Upper lobe of left lung (tissue), 6 donors: ENCODE measurements at places on chromosomes 1 and 21. TPM values are rescaled to one million over a fixed set of nuclear protein-coding genes. Genes with fewer than 3 reads are reported as not detected.

DNA sequence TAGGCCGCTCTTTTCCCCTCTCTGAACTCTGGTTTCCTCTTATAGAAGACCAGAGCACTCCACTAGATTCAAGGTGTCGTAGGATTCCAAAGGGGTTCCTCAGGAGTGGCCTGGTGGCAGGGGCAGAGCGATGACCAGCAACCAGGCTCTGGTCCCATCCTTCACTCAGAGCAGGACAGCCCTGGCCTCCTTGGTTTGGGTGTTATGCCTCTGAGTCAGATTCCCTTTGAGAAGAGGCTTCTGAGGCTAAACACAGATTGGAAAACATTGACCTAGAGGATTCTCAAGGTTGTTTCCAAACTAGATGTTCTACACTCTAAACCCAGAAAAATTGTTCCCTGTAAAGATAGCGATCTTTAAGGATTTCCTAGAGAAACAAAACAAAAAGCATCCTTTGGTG lies 49.8 kb upstream of the IKBKE start:
- peaks cover 6% of the 10 kb centered on the region for H3K36me3 ChIP-seq
- H3K27me3 ChIP-seq, result no peaks in the 10 kb centered on the region

DNA sequence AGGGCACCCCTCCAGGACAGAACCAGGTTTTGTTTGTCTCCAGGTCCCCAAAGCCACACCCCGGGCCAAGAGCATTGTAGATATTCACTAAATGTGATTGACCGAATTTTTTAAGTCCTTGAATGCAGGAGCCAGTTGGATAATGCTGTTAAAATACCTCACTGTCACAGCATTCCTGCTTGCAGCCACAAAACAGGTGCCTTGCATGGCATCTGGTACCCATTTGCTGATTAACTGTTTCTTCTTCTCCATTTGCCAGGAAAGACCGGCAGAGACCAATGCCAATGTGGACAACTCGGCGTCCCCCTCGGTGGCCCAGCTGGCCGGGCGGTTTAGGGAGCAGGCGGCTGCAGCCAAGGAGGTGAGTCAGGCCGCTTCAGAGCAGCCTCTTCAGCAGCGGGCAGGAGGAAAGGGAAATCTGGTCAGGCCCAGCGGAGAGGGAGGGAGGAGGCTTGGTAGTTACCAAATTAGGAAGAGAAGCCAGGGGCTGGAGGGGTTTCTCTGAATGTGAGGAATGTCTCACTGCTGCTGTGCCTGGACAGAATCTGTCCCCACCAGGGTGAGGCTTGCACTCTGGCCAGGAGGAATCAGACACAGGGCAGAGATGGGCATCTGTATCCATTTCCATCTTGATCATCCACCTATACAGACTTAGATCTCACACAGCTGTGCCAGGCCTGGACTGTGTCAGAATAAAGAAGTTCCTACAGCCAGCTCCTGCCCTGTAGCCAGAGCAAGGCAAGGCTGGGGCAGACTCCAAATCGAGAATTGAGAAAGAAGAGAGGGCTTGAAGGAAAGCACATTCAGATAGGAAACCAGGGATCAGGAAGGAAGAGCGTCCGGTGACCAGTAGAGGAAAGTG lies 37.9 kb upstream of the MPZL1 start:
- H3K36me3 ChIP-seq, result no peaks in the 10 kb centered on the region
- no peak overlapping the region for H3K4me3 ChIP-seq
- H3K27ac ChIP-seq, result no peak overlapping the region

DNA sequence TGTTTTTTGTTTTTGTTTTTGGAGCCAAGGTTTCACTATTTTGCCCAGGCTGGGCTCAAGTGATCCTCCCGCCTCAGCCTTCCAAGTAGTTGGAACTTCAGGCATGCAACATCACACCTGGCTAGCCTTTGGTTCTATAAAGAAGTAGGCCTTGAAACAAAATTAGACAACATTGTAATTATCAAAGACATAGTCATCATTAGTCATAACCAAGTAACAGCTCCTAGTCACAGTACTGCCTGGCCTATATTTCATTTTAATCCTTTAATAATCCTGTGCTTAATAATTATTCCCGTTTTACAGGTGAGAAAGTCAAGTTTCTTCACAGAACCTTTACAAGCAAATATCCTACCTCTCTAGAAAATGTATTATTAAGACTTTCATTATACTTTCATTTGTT lies 52.3 kb upstream of the TBX15 start:
- no peak overlapping the region for H3K27ac ChIP-seq
- H3K27me3 ChIP-seq, result no peaks in the 10 kb centered on the region
- H3K4me3 ChIP-seq, result no peak overlapping the region
- H3K4me1 ChIP-seq, result no peaks in the 10 kb centered on the region
- no peak for DNase-seq

- H3K4me1 ChIP-seq, result no peaks in the 10 kb centered on the region
- H3K36me3 ChIP-seq, result no peaks in the 10 kb centered on the region
- no peaks in the 10 kb centered on the region for H3K27me3 ChIP-seq
- DNase-seq, result no peak
Observed at GRCh38 chr1:41073971-41074370, 52.4 kb upstream of the SLFNL1 start.

- no peak overlapping the region for H3K27ac ChIP-seq
- DNase-seq, result no peak
- no peak overlapping the region for H3K4me3 ChIP-seq
- peaks cover 28% of the 10 kb centered on the region for H3K4me1 ChIP-seq
- H3K36me3 ChIP-seq, result no peaks in the 10 kb centered on the region
Observed at GRCh38 chr1:9404117-9404914, 111.6 kb downstream of the SPSB1 start.

- no peaks in the 10 kb centered on the region for H3K27me3 ChIP-seq
- no peaks in the 10 kb centered on the region for H3K36me3 ChIP-seq
- no peak overlapping the region for H3K27ac ChIP-seq
- no peak overlapping the region for H3K4me3 ChIP-seq
Observed at GRCh38 chr21:44571296-44571695, 2.2 kb upstream of the KRTAP10-4 start.

DNA sequence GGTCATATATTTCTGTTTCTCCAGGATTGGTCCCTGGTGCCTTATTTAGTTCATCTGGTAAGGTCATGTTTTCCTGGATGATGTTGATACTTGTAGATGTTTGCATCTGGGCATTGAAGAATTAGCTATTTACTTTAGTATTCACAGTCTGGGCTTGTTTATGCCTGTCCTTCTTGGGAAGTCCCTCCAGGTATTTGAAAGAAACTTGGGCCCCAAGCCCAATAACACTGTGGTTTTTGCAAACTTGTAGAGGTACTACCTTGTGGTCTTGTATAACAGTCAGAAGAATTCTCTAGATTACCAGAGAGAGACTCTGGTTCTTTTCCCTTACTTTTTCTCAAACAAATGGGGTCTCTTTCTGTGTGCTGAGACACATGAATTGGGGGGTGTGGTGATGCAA lies 251.4 kb upstream of the B3GALT2 start:
- no peak overlapping the region for H3K27ac ChIP-seq
- H3K4me1 ChIP-seq, result no peaks in the 10 kb centered on the region
- no peak overlapping the region for H3K4me3 ChIP-seq
- no peaks in the 10 kb centered on the region for H3K27me3 ChIP-seq
- no peaks in the 10 kb centered on the region for H3K36me3 ChIP-seq

GJA9 gene
- total RNA-seq, result not detected

LRRN2 gene
- 4.2 TPM for total RNA-seq
